Colonic mucosa (tissue), 4 donors: ENCODE measurements at places on chromosomes 11 and 22.

GRCh38 chr11:32597921-32598320, 14.3 kb downstream of the EIF3M start:
- no peak for DNase-seq

DNA sequence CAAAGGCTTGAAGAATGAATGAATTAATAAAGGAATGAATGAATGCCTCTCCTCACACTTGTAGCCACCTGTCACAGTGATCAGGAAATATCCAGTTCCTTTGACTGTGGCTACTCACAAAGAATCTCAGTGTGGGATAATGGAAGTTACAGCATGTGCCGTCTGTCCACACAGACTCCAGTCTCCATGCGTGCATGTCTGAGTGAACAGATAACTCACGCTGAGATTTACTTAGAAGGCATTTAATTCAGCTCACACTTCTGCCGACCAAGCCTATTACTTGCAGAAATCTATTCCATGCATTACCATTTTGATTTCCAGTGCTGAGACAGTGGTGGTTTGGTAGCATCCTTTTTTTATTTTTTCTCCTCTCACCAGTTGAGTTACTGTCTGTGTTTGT, 32.3 kb upstream of the HMGXB4 start:
- no peak for DNase-seq

GRCh38 chr22:42951093-42951710, 63.7 kb downstream of the PACSIN2 start:
- no peak for DNase-seq

DNA sequence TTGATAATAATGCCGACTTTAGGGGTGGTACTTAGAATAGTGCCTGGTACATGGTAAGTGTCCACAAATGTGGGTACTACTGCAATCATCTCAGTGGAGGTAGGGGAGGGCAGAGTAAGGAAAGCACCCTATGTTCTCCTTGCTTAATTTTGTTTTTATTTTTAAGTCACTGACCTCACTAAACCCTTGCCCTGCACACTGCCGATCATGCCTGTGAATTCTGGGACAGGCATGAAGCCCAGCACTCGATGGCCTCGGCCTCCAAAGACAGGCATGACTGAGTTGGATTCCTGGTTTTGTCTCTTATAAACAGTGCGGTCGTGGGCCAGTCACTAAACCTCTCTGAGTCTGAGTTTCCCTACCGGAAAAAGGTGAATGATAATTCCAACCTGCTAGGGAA, 6.9 kb downstream of the LGALS12 start:
- no peak for DNase-seq

DNA sequence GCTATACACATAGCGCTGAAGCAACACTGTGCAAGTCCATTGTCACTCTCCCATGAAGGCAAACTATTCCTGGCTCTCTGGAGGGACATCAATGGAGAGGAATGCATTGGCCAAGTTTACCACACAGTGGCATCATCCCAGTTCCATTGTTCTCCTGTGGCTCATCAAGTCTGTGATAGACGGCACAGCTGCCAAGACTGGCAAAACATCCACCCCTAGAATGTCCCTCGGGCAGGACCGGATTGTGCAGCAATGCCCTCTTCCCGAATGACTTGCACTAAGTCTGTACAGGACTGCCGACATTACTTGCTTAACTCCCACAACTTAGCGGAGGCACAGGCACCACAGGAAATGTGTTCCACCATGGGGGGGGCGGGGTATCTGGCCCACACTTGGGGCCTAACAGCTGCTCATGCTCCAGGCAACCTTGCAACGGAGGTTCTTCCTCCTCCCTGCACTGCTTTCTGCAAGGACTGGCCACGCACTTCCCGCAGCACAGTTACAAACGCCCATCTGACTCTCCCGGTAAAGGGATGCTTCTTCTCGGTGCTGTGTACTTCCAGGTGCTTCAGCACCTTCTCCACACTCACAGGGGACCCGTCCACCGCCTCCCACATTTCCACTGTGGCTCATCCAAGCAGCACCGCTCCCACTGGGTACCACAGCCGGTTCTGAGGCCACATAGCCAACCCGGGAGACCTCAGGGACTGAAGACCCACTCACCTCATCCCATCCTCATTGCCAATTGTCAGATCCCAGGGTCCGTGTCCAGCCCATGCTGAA, 1309.6 kb upstream of the RAG2 start:
- no peak for DNase-seq

DNA sequence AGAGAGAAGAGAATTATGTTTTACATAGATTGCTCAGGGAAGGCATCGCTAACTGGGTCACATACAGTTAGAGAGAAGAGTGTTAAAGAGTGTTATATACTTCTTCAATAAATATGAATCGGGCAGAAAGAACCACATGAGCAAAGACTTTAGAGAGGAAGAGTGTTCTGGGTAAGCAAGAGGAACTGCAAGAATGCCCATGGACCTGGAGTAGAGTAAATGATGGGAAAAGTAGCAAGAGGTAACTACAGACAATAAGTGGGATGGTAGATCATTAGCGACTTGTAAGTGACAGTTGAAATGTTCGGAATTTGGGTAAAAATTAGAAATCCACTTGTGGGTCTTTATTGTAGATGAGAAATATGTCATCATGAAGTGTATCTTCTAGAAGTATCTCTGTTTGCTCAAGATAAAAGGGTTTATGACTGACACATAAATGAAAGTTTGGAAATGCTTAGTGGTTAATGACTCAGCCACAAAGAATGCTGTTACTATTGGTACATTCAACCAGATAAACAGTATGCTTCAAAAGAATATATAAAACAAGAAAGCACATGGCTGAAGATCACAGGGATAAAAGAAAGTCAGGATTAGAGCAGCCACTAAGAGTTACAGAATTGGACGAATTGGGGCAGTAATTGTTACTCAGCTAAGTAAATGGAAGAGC, 229.3 kb downstream of the CASP12 start:
- DNase-seq: no peak

DNA sequence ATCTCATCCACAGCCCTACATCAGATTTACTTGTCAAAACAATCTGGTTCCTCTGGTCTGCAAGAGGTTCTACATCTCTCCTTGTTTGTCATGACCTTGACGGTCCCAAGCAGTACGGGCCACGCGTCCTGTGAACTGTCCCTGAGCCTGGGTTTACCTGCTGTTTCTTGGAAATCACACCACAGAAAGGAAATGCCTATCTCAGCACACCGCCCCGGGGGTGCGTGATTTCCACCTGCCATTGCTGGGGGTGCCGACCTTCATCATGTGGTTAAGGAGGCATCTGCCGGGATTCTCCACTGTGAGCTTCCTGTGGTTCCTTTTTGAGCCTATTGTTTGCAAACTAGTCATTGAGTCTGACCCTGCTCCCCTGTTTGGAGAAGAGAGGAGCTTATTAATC, 1363.4 kb downstream of the BRD1 start:
- DNase-seq: no peak

DNA sequence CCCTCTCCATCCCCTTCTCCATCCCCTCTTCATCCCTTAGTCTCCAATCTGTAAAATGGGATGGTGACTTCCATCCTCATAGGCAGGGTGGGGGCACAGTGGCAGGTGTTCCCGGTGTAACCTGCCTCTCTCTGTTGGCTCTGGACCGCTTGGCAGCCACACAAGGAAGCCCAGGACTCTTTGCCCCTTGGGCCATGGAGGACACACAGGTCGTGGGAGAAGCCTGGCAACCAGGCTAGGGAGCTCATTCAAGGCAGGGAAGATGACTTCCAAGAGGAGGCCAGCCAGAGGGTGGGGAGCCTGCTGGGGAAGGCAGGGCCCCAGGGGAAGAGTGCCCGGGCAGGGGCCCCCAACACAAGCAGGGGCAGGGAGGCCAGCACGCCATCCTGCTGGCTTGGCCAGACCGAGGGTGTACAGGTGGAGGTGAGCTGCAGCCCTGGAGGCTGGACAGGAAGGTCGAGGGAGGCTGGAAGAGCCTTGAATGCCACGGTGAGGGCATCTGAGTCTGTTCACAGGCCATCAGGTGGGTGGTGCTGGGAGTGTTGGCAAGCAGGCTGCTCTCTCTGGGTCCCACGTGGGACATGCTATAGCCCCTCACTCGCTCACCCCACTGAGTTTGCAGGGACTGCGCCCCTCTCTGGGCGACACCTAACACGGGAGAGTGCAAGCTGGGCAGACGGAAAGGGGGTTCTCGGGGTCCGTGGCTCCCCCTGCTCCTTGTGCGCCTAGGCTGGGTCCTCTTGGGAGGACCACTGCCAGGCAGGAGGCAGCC, 15.5 kb upstream of the CTSD start:
- no peak for DNase-seq

DNA sequence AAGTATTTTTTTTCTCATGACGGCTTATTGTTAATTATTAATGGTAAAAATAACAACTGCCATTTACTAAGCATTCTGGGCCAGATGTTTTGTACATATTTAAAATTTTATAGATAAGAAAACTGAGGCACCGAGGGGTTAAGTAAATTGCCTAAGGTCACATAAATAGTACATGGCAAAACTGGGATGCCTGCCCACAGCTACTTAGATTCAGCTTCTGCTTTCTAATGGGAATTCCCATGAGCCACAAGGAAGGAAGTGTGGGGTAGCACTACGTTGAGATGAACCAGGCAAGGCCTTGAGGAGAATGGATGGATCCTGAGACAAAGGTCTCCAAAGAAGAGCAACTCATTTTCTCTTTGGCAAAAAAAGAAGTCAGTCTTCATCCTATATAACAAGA, 11.9 kb upstream of the PHF21A start:
- no peak for DNase-seq

DNA sequence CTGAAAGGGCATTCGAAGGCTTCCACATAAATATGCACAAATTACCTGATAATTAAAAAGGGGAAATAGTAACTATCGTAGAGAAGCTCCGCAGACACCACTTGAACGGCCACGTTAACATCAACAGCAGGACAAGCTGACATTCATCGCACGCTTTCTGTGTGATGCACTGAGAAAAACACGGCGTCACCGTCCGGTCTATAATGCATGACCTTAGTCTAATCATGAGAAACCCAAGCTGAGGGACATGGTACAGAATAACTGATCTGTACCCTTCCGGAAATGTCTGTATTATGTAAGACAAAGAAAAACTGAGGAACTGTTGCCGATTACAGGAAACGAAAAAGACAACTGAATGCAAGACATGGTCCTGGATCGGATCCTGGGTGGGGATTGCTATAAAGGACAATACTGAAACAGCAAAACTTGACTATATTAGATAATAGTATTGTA, 678 bp upstream of the RANGAP1 start:
- DNase-seq: no peak

GRCh38 chr11:84819128-84819527, 808.0 kb downstream of the DLG2 start:
- DNase-seq: no peak
